Omental fat pad (tissue), 4 donors: ENCODE measurements at places on chromosomes 3 and 15. TPM values are rescaled to one million over a fixed set of nuclear protein-coding genes. Genes with fewer than 3 reads are reported as not detected.

- DNase-seq = no peak
Measured at GRCh38 chr3:10706156-10706739, 109.8 kb upstream of the SLC6A11 start.

GRCh38 chr3:132777171-132777570 is 55.0 kb upstream of the NPHP3 start:
- DNase-seq = no peak

GRCh38 chr3:136547293-136547692 is 204.9 kb downstream of the STAG1 start:
- no peak for DNase-seq

GRCh38 chr3:20682573-20682972 is 496.6 kb upstream of the SGO1 start:
- DNase-seq = no peak

GRCh38 chr3:119659606-119660291 is 640 bp downstream of the POPDC2 start:
- DNase-seq = no peak

DNA sequence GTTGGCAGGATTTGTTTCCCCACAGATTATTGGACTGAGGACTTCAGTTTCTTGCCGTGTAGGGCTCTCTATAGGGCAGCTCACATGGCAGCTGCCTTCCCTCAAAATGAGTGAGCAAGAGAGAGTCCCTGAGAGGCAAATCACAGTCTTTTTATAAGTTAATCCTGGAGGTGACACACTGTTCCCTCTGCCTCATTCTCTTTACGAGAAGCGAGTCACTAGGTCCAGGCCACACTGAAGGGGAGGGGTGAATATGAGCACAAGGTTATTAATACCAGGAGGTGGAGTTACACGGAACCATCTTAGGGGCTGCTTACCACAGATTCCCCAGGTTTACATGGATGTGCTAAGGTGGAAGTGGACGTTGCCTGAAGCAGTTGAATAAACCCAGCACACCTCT is 77.0 kb downstream of the LPP start:
- DNase-seq = no peak

GRCh38 chr15:88878720-88879184 is 16.6 kb downstream of the HAPLN3 start:
- DNase-seq = no peak

- no peak for DNase-seq
Measured at GRCh38 chr3:101842935-101843330, 6.4 kb upstream of the NFKBIZ start.

GRCh38 chr3:25782938-25783660 is at the start of gene NGLY1:
Gene NGLY1 (minus strand): TSS chr3:25783443. CDS start chr3:25783390, 53 bp downstream.
- DNase-seq = peak; percentile 48

DNA sequence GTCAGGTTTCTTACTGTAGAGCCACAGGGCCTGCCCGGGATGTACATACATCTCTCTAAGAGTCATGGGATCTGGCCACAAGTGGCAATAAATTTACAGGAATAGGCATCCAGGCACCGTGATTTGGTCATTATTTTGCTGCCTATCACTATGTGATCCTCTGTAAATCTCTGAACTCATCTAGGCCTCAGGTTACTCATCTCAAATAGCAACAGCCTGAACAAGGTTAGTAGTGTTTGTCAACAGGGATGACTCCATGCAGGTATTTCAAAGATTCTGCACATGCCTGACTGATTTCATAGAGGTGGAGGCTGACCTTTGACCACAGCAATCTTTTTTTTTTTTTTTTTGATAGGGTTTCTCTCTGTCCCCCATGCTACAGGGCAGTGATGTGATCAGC is 88.8 kb upstream of the TBL1XR1 start:
- DNase-seq = no peak

- DNase-seq = peak; percentile 10
Measured at GRCh38 chr3:127448161-127448561, 142.4 kb downstream of the TPRA1 start.

DNA sequence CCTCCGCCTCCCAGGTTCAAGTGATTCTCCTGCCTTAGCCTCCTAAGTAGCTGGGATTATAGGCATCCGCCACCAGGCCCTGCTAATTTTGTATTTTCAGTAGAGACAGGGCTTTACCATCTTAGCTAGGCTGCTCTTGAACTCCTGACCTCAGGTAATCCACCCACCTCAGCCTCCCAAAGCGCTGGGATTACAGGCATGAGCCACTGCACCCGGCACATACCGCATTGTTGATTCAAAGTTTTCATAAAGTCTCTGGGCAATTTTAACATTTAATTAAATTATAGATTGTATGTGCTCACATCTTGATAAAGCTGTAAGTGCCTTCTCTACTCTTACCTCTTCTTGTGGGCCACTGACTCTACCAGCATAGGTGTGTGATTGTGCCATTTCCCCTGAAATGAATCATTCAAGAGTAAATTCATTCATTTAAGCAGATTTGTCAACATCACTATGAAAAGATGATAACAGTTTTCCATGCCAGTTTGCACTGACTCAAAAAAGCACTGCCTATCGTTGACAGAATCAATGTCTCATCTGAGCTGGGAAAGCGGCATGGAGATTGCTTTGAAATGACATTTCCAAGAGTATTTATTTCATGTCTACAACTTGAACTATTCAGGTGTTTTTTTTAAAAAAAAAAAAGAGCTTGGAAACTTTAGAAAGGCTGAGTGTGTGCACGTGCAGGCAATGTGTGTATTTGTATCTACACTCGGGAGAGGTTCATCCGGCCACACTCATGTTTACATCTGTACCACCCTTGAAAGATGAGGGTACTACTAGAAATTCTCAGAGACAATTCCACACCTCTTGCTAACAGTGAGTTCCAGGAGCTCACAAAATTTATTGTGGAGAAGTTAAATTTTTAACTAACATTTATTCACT is 3.5 kb downstream of the BCL2A1 start:
- no peak for DNase-seq

GRCh38 chr15:77504306-77504705 is 83.6 kb downstream of the HMG20A start:
- DNase-seq = no peak

GRCh38 chr3:72907731-72908620 is 20.1 kb downstream of the GXYLT2 start:
- DNase-seq = no peak

DNA sequence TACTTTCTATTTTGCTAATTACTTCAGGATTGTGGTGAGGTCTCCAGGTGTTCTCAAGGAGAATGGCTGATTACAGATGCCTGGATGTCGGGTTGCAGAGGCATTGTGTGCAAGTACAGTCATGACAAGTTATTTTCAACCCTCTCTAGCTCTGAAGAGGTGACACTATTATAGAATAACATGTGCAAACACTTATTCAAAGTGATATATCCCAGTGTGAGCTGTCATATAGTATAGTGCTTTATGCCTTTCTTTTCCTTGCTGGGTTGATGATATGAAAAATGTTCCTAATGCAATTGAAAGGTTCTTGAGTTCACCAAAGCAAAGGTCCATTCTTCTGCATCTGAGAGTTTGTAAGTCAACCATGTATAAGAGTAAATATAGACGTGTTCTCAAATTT is 167.2 kb downstream of the SPATA16 start:
- DNase-seq = no peak

- no peak for DNase-seq
Measured at GRCh38 chr15:82571722-82572222, 31.5 kb upstream of the RPS17 start.

- DNase-seq = no peak
Measured at GRCh38 chr3:141240687-141241615, 9.3 kb downstream of the PXYLP1 start.

DNA sequence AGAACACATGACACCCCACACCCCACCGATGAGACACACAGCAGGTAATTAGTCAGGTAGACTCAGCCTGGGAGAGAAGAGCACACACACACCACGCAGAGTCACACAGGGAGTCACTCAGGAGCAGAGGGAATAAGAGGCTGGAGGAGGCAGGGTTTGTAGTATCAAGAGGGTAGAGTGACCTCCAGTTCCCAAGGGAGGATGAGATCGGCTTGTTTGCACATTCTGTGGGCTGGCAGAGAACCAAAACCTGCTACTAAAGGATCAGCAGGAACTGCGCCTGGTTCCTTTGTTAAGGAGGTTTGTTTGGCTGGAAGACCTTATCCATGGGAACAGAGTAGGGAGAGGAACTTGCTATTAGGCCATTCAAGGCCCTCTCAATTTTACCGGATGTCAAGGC is 281.4 kb upstream of the SLCO3A1 start:
- DNase-seq = no peak

DNA sequence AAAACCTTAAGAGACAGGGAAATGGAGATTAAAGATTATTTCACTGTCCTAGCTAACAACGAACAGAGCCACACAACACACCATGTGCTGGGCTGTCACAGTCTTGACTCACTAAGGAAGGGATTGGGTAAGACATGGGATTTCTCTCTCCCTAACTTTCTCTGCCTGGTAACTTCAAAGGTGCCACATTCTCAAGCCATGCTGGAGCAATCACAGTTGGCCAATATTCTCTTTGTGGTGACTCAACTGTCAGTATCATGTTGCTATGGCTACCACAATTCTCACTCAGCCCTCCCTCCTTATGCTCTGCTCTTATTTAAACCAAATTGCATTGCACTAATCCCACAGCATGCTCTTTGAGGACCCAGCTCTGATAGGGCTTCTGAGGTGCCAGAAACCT is 74.0 kb downstream of the OXNAD1 start:
- no peak for DNase-seq

- DNase-seq = no peak
Measured at GRCh38 chr15:45795440-45796069, 160.7 kb downstream of the SQOR start.

DNA sequence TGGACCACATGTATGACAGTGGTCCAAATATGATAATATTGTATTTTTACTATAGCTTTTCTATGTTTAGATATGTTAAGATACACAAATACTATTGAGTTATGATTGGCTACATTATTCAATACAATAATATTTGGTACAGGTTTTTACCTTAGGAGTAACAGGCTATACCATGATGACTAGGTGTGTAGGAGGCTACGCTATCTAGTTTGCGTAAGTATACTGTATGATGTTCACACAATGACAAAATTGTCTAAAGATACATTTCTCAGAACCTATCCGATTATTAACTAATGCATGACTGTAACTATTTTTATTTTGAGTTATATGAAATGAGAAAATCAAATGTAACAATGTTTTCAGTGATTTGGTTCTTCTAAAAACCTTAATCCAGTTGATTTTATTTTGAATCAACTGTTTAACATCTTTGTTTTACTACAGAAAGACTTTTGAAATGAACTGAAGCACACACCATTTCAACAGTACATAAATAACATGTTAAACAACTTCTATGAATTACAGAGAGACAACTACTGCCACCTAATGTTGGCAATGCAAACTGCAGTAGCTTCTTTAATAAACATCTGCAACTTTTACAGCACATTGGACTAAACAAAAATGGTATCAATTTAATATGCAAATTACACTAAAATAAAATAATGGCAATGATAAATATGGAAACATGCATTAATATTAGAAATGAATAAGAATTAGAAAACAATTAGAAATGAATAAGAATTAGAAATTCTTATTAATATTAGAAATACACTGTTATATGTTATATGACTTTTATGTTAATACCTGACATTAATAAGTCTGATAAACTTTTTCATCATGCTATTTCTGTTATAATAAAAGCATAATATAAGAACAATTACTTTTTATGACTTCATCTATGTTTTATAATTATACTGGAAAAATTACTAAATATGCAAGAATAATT is 255.7 kb downstream of the MBNL1 start:
- peak; percentile 42 for DNase-seq

GRCh38 chr3:37463163-37463562 is 288.8 kb upstream of the LRRFIP2 start:
- no peak for DNase-seq

DNA sequence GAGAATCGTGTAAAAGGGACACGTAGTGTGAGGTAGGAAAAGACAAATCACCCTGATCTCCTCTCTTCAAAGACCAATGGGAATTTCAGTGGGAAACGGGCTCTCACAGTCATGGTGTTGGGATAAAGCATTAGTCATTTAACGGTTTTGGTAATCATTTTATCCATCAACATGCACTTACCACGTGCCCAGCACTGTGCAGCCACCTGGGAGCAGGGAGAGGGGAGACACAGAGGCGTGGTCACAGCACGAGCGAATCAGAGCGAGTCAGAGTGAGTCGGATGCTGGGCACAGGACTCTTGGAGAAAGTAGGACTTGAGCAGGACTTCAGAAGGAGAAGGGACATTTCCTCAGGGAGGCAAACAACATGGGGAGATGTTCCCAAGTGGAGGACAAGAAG is 130.8 kb downstream of the MINAR1 start:
- DNase-seq = no peak

- DNase-seq = no peak
Measured at GRCh38 chr15:52101542-52102323, 10.8 kb downstream of the BCL2L10 start.

DNA sequence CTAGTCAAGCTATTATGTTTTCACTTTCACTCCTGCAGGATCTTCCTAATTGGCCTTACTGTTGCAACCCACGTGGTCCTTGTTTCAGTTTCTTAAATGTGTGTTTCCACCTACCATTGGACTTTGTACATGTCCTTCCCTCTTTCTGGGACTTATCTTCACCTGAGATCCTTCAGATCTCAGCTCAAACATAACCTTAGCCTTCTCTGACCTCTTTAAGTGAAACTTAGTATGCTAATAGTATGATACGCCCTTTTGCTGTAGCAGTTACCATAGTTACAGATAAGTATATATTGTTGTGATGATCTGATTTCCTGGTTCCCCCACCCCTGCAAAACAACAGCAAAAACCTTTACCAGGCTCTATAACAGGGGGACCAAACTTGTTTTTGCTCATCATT is 35.2 kb downstream of the U2SURP start:
- no peak for DNase-seq

- DNase-seq = no peak
Measured at GRCh38 chr3:10935846-10936631, 56.5 kb upstream of the SLC6A1 start.

The EFCAB12 gene
- 1.4 TPM for total RNA-seq

The RYR3 gene
- total RNA-seq = 0.65 TPM

The LOXL1 gene
- 9.7 TPM for total RNA-seq
